Mammary epithelial cell (primary cell): ENCODE measurements at places on chromosomes 1 and 21. TPM values are rescaled to one million over a fixed set of nuclear protein-coding genes. Genes with fewer than 3 reads are reported as not detected.

DNA sequence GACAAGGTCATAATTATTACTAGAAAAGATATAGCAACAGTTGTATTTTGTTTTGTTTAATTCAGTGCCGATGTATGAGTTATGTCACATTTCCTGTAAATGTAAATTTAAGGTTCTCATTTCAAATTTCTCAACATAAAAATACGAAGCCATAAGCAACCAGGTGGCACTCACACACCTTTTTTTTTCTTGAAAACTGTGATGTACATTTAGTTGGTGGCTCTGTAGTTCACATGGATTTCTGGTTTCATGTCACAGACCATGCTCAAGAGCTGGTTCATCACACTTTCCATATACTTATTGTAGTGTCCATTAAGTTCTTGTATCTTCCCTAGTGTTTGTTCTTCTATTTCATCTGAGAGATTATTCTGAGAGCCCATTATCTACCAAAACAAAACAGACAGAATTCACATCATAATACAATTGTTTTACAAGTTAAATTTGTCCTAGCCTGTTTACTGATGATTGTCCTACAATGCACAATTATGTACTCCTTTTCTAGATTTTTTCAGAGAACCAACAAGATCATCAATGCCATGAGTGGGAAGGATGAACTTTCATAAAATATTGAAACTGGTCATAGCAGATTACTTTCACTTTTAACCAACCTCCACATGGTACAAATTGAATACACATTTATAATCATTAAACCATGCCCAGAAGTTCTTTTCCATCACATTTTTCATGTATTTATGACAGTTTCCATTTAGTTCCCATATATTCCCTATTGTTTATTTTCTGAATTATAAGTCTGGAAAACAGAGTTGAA is 17.1 kb downstream of the ATP6V1G3 start:
- no peak for DNase-seq

GRCh38 chr1:150173141-150173585 is 23.4 kb downstream of the PLEKHO1 start:
- no peak for DNase-seq

DYNLT5 gene
- not detected for total RNA-seq

- DNase-seq: no peak
Observed at GRCh38 chr1:166133857-166134256, 32.9 kb downstream of the FAM78B start.

GRCh38 chr1:153775458-153776327 is 486 bp downstream of the SLC27A3 start:
- DNase-seq: peak; percentile 74

LCE3B gene
- not detected in 2 replicates for total RNA-seq

DNA sequence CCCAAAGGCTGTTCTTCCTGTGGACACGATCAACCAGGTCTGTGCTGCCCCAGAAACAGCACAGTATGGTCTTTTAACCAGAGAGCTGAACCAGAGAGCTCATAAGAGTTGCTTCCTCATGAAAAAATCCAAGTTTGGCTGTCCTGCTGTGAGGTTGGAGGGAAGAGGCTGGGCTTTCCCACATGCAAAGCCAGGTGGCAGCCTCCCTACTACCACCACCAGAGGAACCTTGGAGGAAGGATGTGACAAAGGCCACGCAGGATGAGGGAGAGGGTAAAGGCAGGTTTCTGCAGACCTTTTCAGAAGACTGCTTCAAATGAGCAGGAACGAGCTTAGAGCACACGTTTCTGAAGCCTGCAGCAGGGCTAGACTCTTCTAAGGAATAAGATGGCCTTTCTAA is 27.1 kb downstream of the FAM78B start:
- DNase-seq: no peak

SNRNP40 gene
- 50.9 and 56.6 TPM in 2 replicates for total RNA-seq
